Esophagus mucosa (tissue), 1 donor: ENCODE measurements at places on chromosomes 2 and 18. TPM values are rescaled to one million over a fixed set of nuclear protein-coding genes. Genes with fewer than 3 reads are reported as not detected.

TNP1 gene
- not detected for total RNA-seq

ADD2 gene
- total RNA-seq: 0.56 TPM

HOXD10 gene
- total RNA-seq: 0.24 TPM

CHAC2 gene
- total RNA-seq: 4.8 TPM

SMC6 gene
- 24.4 TPM for total RNA-seq

OSR1 gene
- 0.96 TPM for total RNA-seq

IL18RAP gene
- 0.64 TPM for total RNA-seq

GREB1 gene
- total RNA-seq: 0.60 TPM

CRYBA2 gene
- total RNA-seq: not detected

PSMA8 gene
- total RNA-seq: not detected

FOSL2 gene
- 166 TPM for total RNA-seq

SLC4A5 gene
- 0.56 TPM for total RNA-seq

ST8SIA3 gene
- total RNA-seq: not detected

SIGLEC15 gene
- not detected for total RNA-seq

VSNL1 gene
- 65.6 TPM for total RNA-seq

RAX gene
- total RNA-seq: not detected

CRYGC gene
- not detected for total RNA-seq

SP140 gene
- total RNA-seq: 0.96 TPM

MYOM1 gene
- 0.32 TPM for total RNA-seq

SRD5A2 gene
- not detected for total RNA-seq

FAM110C gene
- total RNA-seq: 44.3 TPM

PLEK gene
- total RNA-seq: 1.00 TPM

C2orf15 gene
- 1.9 TPM for total RNA-seq

CYRIA gene
- 1.3 TPM for total RNA-seq

CDCA7 gene
- 14.5 TPM for total RNA-seq

COL3A1 gene
- 43.8 TPM for total RNA-seq
